ENCODE measurements at places on chromosomes 5 and 9.

- DNase-seq, result no peak
Observed at GRCh38 chr5:129747572-129748407, at the start of gene MINAR2. Gene MINAR2, plus strand, starts transcription at chr5:129748094. Its CDS starts 97 bp downstream, at chr5:129748191.

GRCh38 chr5:156678484-156678883 lies 171.6 kb upstream of the PPP1R2B start:
- no peak for DNase-seq

DNA sequence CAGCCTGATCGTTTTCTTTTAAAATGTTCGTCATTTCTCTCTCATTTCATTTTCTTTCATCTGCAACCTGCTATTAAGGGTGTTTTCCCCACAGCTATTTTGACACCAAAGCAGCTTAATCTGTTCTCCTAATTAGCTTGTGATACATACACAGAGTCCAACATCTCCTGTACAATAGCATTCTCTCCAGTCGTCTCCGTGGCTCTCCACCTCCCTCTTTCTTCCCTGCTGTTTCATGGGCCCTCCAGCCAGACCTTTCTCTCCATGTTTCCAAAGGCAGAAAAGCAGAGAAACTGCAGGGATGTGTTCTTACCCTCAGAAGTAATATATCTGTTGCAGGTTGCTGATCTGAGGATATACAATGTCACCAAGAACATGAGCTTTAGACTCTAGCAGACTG lies 88.8 kb upstream of the SPOCK1 start:
- no peak for DNase-seq

- DNase-seq, result no peak
Observed at GRCh38 chr5:40691894-40692293, 12.2 kb downstream of the PTGER4 start.

- no peak for DNase-seq
Observed at GRCh38 chr5:5588887-5589826, 166.7 kb downstream of the ICE1 start.

- no peak for DNase-seq
Observed at GRCh38 chr9:89508951-89509615, 11.2 kb upstream of the SEMA4D start.

GRCh38 chr5:76720988-76721569 lies 5.2 kb downstream of the F2R start:
- DNase-seq, result no peak

DNA sequence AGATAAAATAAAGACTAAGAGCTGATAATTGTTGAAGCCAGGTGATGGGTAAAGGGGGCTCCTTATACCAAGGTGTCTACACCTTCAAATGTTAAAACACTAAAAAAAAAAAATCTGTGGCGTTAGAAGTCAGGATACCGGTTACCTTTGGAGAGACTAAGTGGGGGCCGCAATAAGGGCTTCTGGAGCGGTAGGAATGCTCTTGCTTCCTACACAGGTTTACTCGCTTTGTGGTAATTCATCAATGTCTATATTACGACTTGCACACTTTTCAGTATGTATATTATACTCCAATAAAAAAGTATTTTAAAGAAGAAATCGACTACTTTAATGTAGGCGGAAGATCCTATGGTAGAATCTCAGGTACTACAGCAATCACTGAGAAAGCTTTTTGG lies 12.5 kb downstream of the MRPS27 start:
- no peak for DNase-seq

DNA sequence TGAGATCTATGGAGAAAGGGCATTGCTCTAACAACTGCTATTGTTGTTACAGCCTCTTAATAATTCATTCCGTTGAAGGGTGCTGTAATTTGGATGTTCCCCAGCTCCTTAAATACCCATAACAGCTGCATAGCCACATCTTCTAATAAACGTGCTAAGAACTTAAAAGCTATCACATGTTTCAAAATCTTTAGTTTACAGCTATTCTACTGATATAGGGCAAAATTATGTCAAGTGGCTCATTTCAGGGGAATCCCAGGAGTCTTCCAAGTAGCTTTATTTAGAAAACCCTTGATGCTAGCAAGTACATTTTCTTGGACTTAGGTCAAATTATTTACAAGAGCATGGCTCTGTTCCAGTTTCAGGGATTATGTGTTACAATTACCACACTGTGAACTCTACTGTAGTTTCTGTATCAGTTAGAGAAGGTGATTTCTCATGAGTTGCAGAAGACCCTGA lies 990.4 kb upstream of the ACO1 start:
- no peak for DNase-seq

DNA sequence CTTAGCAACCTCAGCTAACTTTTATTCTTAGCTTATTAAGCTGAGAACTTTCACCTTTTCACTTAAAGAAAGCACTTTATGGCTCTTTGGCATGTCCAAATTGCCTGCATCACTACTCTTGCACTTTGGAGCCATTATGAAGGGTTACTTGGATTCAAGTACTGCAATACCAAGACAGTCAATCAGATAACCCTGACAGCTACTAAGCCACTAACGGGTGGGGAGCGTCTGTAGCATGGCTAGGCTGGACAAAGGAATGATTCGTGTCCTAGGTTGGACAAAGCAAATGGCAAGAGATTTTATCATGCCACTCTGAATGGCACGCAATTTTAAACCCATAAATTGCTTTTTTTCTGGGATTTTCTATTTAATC lies 39.6 kb downstream of the TRPM6 start:
- no peak for DNase-seq

DNA sequence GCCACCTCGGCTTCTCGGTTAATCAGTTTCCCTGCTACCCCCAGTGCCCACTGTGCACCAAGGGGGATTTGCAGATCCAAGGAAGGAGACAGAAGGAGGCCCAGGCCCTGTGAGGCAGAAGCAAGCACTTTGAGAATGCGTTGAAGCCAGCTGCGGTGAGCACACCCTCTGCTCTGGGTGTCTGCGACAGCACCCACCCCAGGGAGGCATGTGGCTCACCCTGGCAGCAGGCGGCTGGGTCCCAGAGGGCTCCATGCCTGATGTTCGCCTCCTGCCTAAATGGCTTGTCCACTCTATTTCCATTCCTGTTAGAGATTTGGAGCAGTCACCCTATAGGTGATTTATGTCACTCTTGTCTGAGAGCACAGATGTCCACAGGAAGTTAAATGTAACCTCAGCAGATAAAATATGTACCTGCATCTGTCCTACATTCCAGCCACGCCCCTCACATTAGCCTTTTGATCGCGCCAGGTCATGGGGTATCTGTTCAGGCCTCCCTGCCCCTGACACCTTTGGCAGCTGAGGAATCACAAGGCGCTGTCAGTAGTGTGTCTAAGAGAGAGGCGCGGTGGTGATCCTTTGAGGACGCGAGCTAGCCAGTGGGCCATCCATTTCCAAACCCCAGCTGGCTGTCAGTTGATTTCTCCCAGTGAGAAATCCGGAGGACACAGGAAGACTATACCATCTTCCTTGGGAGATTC lies 28.1 kb downstream of the PTGES2 start:
- DNase-seq, result no peak

DNA sequence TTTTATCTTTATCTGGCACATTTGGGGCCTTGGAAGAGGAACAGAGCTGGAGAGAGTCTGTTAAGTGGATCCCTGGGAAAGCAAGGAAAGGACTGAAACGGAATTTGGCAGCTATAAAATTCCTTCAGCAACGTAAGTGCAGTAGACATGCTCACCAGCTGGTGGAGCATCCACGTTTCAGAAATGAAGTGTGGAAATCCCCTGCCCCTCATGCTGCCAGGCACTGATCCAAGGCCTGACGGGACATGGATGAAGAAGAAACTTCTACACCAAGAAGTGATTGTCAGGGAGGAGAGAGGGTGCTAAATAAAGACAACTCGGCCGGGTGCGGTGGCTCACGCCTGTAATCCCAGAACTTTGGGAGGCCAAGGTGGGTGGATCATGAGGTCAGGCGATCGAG lies 209.3 kb downstream of the ROR2 start:
- DNase-seq, result no peak

GRCh38 chr5:148796936-148797335 lies 29.5 kb upstream of the ADRB2 start:
- no peak for DNase-seq

Measured in right kidney (tissue), 9 donors.